ENCODE measurements at places on chromosomes 6 and 20. TPM values are rescaled to one million over a fixed set of nuclear protein-coding genes. Genes with fewer than 3 reads are reported as not detected.
A peak's percentile ranks its signal among the peaks of the same experiment; 100 is the strongest.

DNA sequence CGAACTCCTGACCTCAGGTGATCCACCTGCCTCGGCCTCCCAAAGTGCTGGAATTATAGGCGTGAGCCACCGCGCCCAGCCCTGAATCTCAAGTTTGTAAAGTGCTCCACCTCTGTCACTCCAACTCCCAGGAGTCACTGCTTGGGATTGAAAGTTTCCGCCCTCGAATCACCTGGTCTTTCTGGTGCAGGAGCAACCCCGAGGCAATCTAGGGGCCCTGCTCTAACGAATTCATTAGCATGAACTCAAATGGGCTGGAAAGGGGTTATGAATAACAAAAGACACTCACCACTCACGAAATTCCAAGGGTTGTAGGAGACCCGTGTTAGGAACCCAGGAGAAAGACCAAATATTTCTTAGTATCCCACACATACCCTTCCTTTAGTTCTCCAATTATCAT, 26.1 kb downstream of the RBCK1 start:
- DNase-seq = no peak

- DNase-seq = peak; percentile 81
These were observed 11.9 kb upstream of the CPNE5 start for GRCh38 chr6:36851149-36851614.

GRCh38 chr20:54608039-54608745, 132.8 kb downstream of the DOK5 start:
- no peak for DNase-seq

- no peak for DNase-seq
These were observed 48.7 kb downstream of the KCTD20 start for GRCh38 chr6:36491378-36491965.

DNA sequence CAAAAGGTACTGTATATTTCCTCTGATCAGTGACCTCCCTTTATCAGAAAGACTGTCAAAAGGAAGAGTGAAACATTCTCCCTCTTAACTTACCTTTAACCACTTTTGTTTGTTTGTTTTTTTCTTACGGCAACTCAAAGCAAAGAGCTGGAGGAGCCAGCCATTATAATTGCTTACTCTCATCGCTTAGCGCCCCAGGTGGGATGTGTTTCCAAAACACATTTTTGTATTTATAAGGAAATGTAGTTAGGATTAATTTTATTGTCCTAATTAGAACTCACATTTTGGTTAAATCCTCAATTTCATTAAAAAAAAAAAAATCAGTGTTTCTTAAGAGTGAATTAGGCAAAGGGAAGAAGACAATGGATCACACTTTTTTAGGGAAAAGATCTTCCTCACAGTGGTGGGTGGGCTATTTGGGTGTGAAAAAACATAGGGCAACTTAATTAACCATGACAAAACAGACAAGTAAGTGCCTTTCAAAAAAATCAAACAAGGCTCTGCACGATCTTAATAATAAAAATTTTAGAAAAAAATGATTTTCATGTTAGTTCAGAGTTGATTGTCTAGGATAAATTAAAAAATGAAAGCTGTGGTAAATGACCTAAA, 1.2 kb upstream of the PHACTR2 start:
- DNase-seq = peak; percentile 59

The CASS4 gene
- total RNA-seq = 0.09 TPM

Data from neural progenitor cell (in vitro differentiated cells).